ENCODE measurements at places on chromosomes 1 and 21.

DNA sequence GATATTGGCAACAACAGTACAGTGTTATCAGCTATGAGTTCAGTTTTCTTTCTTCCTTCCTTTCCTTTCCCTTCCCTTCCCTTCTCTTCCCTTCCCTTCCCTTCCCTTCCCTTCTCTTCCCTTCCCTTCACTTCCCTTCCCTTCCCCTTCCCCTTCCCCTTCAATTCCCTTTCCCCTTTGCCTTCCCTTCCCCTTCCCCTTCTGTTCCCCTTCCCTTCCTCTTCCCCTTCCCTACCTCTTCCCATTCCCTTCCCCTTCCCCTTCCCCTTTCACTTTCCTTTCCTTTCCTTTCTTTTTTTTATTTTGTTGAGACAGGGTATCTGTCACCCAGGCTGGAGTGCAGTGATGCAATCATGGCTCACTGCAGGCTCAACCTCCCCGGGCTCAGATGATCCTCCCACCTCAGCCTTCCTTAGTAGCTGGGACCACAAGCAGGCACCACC lies 72.3 kb upstream of the CAPZB start:
- no peak for DNase-seq

- DNase-seq, result no peak
Measured at GRCh38 chr1:19121192-19121591, 88.9 kb downstream of the UBR4 start.

DNA sequence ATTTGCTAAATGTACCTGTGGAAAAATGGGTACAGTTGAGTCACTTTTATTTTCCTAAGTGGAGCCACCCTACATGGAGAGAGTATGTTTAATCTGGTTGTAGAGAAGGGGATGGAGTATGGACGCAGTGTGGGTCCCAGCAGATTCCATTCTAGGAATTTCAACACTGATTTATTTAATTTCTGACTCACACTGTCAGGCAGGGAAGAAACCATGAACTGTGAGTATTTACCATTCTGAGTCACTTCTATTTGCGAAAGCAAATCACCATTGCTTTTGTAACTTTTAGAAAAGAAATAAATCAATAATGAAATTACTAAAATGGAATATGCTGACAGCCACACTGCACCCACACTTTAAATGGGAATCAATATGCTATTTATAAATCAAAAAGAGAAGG lies 339.0 kb downstream of the DSCAM start:
- no peak for DNase-seq

GRCh38 chr1:243799908-243800307 lies 50.1 kb downstream of the AKT3 start:
- DNase-seq, result no peak

GRCh38 chr1:166840309-166841274 lies 1.3 kb downstream of the POGK start:
- no peak for DNase-seq

Data from stimulated activated CD4-positive, alpha-beta T cell treated with anti-CD3 and anti-CD28 coated beads, Interleukin-1b, Interleukin-23, amount 100 ng/mL, for 1 hour (primary cell).